ENCODE measurements at places on chromosomes 5 and 9.
A peak's percentile ranks its signal among the peaks of the same experiment; 100 is the strongest.

DNA sequence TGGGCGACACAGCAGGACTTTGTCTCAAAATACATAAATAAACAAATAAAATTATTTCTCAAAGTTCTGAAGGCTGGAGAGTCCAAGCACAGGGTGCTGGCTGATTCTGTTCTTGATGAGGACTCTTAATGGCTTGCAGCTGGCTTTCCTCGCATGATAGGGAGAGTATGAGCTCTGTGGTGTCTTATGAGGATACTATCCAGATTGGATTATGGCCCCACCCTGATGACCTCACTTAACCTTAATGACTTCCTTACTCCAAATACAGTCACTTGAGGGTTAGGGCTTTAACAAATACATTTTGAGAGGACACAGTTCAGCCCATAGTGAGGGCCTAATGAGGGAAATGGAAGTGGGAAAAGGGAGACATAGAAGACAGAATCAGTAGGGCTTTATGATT lies 87.7 kb downstream of the FOCAD start:
- no peak for DNase-seq

GRCh38 chr9:127531676-127532075 lies 80.4 kb downstream of the LRSAM1 start:
- DNase-seq: no peak

- no peak for DNase-seq
Observed at GRCh38 chr9:133204993-133205336, 4.1 kb downstream of the OBP2B start.

- no peak for DNase-seq
Observed at GRCh38 chr5:110053824-110054223, 364.1 kb downstream of the MAN2A1 start.

GRCh38 chr5:45639040-45639439 lies 57.1 kb downstream of the HCN1 start:
- no peak for DNase-seq

DNA sequence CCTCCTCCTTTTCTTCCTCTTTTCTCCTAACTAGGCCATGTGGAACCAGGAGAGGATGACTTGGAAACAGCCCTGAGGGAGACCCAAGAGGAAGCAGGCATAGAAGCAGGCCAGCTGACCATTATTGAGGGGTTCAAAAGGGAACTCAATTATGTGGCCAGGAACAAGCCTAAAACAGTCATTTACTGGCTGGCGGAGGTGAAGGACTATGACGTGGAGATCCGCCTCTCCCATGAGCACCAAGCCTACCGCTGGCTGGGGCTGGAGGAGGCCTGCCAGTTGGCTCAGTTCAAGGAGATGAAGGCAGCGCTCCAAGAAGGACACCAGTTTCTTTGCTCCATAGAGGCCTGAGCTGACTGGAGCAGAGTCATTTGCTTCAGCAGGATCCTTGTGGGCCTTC lies 13.7 kb downstream of the NUDT2 start:
- DNase-seq: no peak

GRCh38 chr9:34638138-34638445 lies 505 bp upstream of the SIGMAR1 start:
- no peak for DNase-seq

- no peak for DNase-seq
Observed at GRCh38 chr5:17355586-17356346, 138.3 kb downstream of the BASP1 start.

DNA sequence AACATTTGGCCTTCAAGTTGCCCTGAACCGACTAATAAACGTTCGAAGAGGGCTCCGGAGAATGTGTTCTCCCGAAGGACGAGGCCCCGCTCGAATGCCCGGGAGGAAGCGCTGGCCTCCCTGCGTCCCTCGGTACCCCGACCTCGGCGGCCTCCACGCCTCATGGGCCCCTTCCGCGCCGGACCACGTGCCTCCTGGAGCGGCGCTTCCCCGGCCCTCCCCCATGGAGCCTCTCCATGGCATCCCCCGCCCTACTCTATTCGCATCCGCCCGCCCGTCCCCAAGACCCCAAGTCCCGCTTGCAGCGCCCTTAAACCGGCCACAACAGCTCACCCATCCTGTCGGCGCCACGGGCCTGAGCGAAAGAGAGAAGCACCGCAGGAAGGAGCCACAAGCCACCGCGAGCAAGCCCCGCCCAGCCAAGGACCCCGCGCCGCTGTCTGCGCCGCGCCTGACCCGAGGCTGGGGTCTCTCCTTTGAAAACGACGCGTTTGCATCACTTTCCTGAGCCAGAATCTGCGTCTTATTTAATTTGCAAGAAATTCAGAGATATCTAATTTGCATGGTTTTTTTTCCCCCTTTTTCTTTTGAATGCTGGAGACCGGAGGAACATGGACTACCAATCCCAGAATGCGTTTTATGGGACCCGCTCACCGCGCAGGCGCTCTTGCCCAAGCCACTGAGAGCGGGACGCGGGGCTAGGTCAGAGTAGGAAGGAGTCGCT lies at the start of gene RPS23:
Gene RPS23 (minus strand): TSS at position 368 of the 724 bp plus-strand sequence. CDS start 31 bp downstream, at position 337.
- DNase-seq: peak; percentile 87

DNA sequence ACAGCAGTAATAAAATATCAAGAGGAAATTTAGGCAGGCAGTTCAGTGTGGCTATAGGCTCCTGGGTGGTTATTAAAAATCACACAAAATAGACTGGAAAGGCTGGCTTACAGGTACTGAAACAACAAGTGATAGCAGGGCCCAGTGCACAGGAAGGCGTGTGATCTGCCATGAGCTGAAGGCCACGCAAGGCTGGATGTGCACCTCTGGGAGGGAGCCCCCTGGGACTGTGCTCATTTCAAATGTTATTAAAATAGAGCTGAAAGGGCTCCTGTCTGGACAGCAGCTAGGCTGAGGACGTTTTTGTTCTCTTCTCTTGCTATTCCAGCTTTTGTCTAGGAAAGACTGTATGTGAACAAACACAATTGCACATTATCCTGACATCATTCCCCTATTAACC lies 324.3 kb upstream of the RFX3 start:
- no peak for DNase-seq

DNA sequence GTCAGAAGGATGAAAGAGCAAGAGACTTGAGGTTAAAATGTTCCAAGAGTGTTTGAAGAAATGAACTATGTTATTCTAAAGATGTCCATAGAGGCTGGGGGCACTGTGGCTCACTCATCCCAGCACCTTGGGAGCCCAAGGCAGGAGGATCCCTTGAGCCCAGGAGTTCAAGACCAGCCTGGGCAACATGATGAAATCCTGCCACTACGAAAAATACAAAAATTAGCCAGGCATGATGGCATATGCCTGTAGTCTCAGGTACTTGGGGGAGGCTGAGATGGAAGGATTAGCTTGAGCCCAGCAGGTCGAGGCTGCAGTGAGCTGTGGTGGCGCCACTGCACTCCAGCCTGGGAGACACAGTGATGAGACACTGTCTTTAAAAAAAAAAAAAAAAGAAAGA lies 2.7 kb downstream of the AOPEP start:
- no peak for DNase-seq

GRCh38 chr9:16152276-16153101 lies 599.6 kb downstream of the CCDC171 start:
- DNase-seq: peak; percentile 73

DNA sequence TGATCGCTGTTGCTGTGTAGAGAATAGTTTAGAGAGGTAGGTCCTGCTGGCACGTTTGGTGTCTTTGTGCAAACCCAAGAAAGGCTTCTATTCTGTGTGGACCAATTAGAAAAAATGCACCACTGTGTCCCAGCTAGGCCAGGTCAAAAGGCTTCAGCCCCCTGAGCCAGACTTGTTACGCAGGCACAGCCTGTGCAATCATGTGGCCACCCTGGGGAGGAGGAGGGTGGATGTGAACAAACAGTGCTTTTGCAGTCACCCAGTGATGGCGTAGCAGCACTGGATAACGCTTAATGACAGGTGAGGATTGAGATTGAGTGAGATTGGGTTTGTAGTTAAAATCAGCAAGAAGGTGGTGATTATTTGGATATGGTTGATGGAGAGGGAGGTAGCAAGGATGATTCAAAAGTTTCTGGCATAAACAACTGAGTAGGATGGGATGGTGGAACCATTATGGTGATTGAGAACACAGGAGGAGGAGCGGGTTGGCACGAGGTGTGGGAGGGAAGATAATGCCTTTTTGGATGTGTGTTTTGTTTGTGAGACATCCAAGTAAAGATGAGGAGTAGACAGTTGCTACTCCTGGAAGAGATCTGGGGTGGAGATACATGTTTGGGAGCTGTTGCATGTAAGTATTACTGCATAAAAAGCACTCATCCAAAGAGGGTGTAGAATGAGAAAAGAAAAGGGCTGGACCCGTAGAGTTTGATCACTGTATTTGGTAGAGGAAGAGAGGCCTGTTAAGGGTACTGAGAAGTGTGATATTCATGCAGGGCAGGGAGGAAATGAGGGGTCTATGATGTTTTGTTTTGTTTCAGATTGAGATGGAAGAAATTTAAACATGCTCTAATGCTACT lies 6.7 kb downstream of the GCNT1 start:
- DNase-seq: no peak

DNA sequence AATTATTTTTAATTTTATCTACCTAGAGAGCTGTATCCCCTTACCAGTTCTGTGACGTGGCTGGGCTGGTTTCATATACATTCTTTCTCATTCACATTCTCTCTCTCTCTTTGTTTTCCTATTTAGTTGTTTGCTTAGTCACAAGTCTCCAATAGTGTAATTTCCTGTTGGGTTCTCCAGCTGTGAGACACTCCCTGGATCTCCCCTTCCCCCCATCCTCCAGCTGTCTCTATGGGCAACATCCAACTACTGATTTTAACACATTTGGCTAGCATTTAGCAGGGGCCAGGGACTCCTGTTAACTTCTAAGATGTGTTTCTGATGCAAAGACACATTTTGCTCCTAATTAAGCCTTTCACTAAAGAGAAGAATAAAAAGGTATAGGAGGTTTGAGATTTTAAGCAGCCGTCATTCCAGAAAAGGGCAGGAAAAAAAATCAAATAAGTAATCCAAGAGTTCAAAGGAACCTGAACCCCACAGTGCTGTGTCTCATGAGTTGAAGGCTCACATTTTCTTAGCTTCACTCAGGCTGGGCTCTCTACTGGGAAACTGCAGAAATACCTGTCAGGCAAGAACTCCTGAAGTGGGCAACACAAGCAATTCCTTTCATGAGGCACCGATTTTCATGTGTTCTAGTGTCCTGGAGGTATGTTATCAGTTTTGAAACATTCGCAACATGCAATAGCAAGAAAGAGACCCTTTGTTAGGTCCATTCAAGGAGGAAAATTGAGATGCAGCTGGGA lies 198.7 kb upstream of the C9orf72 start:
- DNase-seq: no peak

GRCh38 chr5:109250533-109251329 lies 159.0 kb downstream of the PJA2 start:
- no peak for DNase-seq

DNA sequence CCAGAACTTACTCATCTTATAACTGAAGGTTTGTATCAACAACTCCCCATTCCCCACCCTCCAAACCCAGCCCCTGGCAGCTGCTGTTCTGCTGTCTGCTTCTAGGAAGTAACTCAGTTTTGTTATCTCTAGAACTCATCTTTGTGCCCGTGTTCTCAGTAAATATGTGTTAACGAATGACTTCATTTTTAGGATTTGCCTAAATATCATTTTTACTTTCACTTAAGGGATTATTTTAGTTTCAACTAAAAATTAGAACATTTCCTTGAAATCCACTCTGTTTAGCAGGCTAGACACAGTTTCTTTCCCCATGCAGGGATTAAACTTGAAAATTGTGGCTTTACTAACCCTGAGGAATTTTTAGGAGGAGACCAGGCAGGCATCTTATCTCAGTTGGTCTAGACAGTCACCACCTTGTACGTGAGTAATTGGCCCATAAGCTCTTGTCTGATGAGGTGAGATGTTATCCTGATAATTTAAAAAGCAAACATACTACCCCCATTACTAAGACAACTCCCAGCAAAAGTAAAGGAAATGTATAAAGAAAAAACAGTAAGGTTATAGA lies 68.2 kb upstream of the TNFAIP8 start:
- DNase-seq: no peak

DNA sequence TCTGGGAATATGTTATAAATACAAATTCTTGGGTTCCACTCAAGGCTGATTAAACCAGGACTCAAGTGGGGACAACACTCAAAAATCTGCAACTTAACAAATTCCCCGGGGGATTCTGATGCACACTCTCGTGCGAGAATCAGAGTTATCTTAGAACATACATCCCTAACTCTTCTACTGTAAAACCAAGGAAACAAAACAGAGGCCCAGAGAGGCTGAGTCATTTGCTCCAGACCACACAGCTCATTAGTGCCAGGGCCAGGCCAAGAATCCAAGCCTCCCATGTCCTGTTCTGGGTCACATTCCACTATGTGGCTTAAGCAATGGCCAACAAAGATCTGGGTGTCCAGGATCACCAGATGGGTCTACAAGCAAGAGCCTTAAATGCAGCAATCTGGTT lies 166.0 kb downstream of the ADAMTS12 start:
- DNase-seq: no peak

DNA sequence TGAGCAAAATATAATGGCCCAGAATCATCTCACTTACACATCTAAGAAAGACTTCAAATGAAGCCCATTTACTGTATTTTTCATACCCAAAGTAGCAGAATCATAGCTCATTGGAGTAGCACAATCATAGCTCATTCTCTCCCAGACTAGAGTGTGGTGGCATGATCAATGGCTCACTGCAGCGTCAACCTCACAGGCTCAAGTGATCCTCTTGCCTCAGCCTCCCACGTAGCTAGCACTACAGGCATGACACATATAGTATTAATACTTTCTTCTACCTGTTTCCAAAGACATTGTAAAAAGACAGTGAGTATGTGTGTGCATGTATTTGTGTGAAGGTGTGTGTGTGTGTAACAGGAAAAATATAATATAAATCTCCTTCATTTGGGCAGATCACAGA lies 1247.9 kb upstream of the ACO1 start:
- no peak for DNase-seq

DNA sequence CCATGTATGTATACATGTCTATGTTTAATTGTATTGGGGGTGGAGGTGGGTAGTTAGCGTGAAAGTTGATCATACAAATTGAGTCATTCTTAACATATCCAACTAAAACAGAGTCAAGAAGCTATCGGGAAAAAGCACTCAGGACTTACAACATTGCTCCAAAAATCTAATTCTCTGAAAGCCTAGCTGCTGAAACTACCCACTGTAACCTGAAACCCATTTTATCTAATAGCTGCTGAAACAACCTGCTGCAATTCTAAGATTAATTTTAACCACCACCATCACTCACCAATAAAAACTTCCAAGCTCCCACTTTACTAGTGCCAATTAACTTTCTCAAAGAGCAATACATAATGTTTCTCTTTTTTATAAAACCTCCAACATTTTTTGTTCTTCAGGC lies 32.2 kb downstream of the KCNV2 start:
- DNase-seq: no peak

DNA sequence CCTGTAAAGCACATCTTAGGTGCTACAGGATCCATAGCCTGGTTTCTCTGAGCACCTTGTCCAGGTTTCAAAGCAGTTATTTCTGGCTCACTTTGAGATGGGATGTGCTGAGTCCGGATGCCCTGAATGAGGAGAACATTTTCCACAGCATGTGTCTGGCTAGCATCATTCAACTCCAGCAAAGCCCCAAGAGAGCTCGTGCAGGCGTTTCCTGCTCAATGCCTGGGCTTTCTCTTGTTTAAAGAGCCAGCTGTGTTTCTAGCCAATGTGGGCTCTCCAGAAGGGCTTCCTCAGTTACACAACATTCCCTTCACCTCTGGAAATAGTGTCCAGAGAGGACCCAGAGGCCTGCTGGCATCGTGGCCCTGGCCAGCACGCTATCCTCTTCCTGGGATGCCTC lies 411.7 kb downstream of the DMAC1 start:
- no peak for DNase-seq
